ENCODE measurements at places on chromosomes 4 and X.

GRCh38 chr4:171812665-171813525 lies at the start of gene GALNTL6:
Gene GALNTL6 (plus strand): TSS chr4:171813404.
- no peak for DNase-seq

- no peak for DNase-seq
Measured at GRCh38 chr4:5383191-5383980, 325.0 kb downstream of the EVC2 start.

GRCh38 chrX:33725535-33726210 lies 406.4 kb downstream of the FAM47A start:
- DNase-seq: no peak

DNA sequence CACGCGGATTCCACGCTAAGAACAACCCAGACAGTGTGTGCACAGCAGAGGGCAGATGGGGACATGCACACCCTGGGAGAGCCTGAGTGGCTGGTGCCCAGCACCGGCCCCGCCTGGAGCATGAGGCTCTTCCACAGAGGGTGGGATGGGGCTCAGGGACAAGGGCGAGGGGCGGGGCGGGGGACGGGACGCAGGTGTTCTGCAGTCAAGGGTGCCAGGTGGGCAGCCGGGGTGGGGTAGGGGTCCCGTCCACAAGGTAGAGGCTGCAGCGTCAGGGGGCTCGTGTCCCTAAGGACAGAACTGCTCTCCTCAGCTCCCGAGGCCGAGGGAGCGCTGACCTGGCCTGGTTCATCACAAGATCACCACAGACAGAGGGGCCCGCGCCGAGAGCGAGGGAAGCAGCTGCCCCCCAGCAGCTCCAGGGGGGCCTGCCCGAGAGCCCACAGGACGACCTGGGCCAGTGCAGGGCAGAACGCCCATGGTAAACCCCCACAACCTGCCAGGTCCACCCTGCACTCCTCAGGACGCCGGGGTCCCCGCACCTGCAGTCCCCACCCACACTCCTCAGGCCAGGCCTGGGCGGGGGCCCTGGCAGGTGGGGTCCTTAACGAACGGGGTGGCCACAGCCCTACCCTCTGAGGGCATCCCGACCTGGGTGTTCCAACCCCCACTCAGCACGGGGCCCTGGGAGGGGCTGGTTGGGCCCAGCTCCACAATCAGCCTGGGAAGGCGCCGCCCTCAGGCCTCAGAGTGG lies 26.7 kb downstream of the CTBP1 start:
- no peak for DNase-seq

DNA sequence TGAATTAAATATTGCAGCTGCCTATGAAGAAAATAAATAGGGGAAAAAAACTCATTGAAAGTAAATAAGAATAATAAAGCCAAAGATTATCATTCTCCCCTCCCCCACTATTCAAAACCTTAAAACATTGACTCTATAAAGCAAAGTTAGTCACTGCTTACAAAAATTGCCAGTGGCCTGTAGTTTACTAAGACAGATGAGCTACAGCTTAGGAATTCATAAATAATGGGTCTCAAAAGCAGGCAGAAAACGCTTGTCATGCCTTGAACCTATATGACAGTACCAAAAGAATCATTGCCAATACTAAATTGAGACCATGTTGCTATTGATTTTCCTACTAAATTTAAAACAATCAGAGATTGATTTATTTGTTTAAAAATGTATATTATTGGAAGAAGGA lies 78.9 kb downstream of the SLC10A7 start:
- DNase-seq: no peak

DNA sequence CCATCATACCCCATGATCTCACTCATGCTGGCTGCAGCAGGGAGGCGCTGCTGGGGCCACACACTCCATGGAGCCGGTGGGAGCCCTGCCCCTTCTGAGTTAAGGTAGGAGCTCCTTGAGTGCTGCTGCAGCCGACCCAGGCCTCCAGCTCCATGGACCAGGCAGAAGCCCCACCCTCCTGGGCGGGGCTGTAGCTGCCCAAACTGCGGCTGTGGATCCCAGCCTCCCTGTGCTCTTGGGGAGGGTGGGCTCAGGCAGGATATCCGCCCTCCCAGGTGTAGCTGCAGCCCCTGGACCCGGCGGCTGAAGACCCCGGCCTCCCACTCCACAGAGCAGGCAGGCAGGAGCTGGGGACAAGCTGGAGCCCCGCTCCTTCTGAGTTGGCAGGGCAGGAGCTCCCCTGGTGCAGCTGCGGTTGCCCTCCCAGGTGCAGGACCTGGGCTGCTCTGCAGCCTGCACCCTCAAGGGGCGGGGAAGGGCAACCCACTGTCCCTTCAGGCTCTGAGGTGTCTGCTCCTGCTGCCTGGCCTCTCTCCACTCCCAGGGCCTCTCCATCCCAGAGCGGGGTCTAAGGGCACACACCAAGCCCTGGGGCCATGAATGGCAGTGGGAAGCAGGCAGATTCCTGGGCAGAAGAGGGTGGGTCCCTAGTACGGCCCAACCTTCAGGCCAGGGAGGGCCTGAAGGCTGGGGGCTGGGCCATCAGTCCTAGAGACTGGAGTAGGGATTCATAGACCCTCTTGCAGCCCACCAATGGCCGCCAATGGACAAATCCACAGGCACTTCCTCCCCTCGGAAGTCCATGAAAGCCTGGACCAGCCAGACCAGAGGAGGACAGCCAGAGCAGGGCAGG lies 466.1 kb downstream of the DTHD1 start:
- DNase-seq: no peak

DNA sequence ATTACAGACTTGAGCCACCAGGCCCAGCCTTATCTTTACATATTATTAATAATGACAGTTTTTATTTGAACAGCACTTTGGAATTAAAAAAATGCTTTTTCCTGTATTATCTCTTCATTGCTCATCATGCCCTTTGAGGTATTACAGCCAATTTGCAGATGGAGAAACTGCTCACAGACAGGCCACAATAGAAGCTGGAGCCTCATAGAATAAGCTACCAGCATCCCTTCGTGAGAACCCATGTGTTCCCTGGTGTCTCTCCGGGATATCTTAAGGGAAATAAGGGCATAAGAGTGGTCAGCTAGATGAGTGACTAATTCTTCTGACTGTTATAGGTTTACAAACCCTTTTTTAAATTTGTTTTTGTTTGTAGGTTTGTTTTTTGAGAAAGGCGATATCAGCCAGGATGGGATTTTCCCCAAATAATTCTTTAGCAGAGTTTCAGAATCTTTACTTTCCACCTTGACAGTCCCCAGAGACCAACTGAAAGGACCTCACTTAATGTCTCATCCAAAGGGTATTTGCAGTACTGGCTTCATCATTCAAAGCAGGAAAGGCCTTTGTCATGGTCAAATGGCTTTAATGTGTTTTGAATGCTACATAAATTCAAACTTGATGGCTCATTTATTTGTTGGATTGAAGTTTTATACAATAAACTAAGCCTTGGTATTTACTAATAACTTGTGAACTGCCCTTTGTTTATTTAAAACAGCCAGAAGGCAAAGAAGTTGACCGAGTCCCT lies 48.0 kb upstream of the SOD3 start:
- no peak for DNase-seq

DNA sequence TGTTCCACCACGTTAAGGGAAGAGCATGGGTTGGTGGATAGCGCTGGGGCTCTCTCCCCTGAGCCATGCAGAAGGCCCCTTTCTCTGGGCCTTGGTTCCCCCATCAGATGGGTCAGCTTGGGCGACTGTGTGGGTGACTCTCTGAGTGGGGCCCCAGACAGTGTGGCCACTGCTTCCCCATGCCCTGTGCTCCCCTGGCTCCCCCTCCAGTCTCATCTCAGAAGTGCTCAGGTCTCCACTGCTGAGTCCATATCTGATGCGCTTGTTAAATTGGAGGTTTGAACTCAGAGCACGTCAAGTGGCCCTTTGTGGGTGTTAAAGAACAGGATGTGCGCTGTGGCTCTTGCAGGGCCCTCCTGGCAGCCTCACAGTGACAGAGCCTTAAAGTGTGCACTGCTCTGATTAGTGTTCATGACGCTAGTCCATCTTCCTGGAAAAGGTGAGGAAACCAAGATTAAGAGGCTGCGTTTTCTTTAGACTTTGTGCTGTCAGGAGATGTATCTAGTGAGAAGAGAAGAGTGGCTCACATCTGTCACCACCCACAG lies 59.8 kb downstream of the NELFA start:
- no peak for DNase-seq

DNA sequence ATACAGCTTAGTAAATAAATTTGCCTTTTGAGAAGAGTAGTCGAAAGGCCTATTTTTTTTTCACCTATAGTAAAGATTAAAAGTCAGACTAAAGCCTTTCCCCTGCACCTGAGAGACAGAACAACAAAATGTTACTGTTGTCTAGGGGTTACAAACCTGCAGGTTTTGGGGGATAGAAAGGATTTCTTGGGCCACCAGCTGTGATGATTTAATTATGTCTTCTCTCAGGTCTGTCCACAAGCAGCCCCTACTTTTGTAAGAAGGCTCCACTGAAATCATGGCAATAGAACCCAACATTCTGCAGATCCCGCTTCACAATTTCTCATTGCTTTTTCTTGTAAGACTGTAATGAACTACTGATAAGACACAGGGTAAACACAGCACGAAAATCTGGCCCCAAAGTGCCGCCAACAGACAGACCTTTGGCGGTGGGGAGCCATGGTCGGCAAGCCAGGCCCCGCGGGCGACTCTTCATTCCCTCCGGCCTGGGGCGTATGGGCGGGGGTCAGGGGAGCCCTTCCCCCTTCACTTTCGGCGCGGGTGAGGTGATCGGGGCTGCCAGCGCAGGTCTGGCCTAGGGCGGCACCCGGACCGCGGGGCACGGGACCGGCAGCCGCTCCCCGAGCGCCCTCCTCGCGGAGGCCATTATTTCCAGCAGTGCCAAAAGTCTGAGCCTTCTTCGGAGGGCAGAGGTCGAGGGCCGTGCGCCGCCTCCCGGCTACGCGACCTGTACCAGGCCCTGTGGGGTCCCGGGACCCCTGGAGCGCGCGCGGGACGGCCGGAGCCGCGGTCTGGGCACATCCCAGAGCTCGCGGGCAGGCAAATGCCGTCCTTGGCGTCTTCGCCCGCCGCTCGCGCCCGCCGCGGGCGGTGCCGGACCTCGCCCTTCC lies 812 bp upstream of the KDM6A start:
- DNase-seq: no peak

GRCh38 chrX:133544115-133544514 lies 128.8 kb upstream of the GPC4 start:
- no peak for DNase-seq

DNA sequence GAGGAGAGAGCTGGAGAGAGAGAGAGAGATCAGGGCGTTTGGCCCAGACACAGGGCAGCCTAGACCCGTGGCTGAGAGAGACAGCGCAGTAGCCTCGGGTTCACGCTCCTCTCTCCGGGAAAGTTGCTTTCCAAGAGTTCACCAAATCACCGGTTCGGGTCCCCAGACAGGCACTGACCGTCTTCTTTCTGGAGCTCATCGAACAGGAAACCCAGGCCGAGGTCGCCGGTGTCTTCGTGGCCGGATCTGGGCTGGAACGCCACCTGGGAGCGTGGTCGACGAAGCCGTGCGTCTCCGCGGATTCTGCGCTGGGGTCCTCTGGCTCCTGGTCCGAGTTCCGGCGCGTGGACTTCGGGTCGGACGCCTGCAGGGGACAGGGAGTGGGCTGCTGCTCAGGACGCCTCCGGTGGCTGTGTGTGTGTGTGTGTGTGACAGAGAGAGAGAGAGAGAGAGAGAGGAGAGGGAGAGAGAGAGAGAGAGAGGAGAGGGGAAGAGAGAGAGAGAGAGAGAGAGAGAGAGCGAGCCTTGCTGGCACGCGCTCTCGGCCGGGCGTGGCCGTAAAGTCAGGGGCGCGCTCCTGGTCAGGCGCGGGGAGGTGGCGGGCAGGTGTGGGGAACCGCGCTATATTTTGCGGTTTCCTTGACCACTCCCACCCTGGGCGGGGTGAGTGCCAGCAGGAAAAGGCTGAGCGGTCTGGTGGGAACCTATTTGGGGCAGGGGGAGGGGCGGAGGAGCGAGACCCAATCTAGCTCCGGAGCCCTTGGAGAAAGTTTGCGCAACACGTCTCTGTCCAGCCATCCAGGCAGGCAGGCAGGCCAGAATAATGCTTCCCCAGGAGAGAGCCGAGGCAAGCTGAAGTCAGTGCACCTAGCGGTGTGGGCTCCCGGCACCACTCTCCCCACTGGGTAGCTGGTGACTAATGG lies 62.1 kb downstream of the RHOXF2B start:
- DNase-seq: no peak

DNA sequence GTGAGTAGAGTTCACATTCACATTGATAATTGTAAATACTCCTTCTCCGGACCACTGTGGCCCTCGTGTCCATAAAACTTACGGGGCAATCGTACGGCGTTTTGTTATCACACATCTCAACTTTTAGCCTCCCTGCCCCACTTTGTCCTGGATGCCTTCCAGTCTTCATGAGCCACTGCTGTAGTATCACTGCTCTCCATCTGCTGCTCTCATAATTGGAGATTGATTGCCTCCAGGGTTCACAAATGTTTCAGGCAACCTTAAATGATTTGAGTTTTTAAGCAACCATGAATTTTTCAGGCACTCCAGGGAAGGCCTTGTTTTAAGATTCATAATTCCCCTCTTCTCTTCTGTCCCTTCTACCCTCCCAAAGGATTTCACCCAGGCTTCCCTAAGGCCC lies 28.4 kb downstream of the ALPK1 start:
- DNase-seq: no peak

GRCh38 chr4:77360451-77360850 lies 203.4 kb downstream of the CCNG2 start:
- no peak for DNase-seq

GRCh38 chrX:69082055-69082752 lies 83.0 kb downstream of the PJA1 start:
- DNase-seq: no peak

DNA sequence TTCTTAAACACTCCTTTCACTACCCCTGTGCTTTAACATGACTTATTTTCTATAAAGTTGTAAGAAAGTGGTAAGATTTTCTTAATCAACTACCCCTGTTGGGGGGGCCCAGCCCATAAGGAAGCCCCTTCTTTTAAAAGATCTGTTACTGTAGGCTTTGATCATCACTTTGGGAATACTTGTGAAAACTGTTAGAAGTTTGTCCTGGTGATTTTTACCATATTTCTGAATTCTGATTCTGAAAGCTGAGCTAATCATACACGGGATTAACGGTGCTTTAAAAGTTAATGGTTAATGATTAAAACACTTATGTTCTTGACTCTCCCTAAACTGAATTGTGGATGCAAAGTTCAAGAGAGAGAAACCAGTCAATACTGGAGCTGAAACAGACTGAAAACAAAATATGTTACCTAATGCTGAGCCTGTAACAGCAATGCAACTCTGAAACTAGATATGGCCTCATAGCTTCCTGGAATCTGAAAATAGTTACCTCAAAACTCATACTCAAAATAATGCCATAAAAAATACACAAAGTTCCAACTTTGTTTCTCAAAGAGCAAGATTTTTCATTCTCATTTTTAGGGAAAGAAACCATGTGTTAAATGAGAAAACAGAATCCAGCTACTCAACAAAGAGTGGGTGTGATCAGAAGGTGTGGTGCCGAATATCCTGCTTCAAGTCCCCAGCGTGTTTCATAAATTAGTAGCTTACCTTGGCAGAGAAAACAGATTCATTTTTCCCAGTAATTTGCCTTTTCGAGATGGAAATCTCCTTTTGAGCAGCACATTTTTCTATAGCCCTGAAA lies 31.6 kb downstream of the ADH7 start:
- DNase-seq: peak; percentile 21

GRCh38 chr4:77859256-77859655 lies 3.4 kb upstream of the MRPL1 start:
- DNase-seq: no peak

- DNase-seq: no peak
Measured at GRCh38 chr4:181939199-181939945, 303.8 kb upstream of the TENM3 start.

- DNase-seq: no peak
Measured at GRCh38 chr4:119268466-119268865, 53.5 kb downstream of the FABP2 start.

All from GM19239 (cell line).